NB4 (cell line): ENCODE measurements at places on chromosomes 12 and 14.
A peak's percentile ranks its signal among the peaks of the same experiment; 100 is the strongest.

DNA sequence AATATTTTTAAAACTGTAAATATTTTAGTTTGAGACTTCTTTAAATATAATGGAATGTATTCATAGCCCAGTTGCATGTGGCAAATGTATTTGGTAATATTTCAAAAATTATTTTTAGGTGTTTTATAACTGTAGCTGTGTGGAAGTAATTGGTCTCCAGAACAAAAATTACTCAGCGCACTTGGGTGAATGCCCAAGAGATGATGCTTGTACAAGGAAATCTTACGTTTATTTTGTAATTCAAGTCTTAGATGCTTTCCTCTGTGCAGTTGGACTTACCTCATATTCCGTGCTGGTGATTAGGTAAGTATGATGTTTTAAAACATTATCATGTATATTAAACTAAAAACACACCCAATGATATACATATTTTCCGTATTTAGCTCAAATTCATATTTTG lies 76.7 kb upstream of the SLCO1B1 start:
- DNase-seq: no peak

- no peak for DNase-seq
These were observed 175.4 kb upstream of the PWP1 start for GRCh38 chr12:107510211-107510610.

- no peak for DNase-seq
These were observed 24.1 kb downstream of the ANKRD13A start for GRCh38 chr12:110023059-110023980.

GRCh38 chr12:70643939-70644338 lies 6.7 kb upstream of the PTPRB start:
- DNase-seq: no peak

- DNase-seq: no peak
These were observed 72.2 kb downstream of the TSPAN8 start for GRCh38 chr12:71085575-71085974.

- DNase-seq: no peak
These were observed 6.2 kb downstream of the OR4K17 start for GRCh38 chr14:20116748-20117147.

- no peak for DNase-seq
These were observed 121.2 kb downstream of the RAD51B start for GRCh38 chr14:67940486-67941455.

DNA sequence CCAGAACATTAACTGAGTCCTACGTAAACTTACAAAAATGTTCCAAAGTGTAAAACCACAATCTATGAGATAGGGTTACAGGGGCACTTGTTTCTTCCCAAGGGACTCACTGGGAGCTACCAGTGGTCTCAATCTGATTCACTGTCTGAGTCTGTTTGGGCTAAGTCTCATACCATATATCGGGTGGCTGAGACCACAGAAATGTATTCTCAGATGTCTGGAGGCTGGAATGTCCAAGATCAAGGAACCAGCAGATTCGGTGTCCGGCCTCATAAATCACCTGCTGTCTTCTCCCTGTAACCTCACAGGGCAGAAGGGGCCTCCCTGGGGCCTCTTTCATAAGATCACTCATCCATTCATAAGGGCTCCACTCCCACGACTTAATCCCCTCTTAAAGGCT lies 616.3 kb upstream of the TMEM132C start:
- DNase-seq: no peak

DNA sequence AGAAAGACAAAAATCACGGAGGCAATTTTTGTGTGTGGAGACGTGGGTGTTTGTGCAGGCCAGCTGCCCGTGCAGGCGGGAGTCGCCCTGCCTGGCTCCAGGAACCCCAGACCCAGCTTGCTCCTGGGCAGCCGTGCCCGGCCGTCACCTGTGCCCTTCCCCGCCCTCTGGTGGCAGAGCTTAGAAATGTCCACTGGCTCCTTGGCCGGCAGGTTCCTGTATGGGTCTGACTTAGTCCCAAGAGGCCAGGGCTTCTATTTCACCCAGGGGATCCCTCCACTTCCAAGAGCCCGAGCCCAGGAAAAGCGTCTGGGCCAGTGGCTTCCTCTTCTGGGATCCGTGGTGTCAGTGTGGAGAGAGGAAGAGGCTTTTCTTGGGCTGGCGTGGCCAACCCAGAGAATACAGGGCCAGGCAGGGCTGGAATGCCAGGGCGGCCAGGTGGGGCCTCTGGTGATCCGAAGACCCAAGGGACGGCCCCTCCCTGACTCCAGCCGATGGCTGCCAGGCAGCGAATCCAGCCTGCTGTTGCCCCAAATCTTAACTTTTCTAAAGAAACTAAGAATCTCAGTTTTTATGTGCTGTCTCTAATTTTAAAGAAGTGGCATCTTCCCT lies 120.9 kb downstream of the TMEM132C start:
- DNase-seq: peak; percentile 56

- DNase-seq: no peak
These were observed 17.1 kb downstream of the LMO3 start for GRCh38 chr12:16588812-16589211.

GRCh38 chr12:128970110-128970509 lies 116.8 kb downstream of the GLT1D1 start:
- no peak for DNase-seq

- DNase-seq: peak; percentile 96
These were observed 393 bp upstream of the DCAF5 start for GRCh38 chr14:69153152-69153872.

- no peak for DNase-seq
These were observed 286.7 kb downstream of the ZFP36L1 start for GRCh38 chr14:68506021-68506644.

DNA sequence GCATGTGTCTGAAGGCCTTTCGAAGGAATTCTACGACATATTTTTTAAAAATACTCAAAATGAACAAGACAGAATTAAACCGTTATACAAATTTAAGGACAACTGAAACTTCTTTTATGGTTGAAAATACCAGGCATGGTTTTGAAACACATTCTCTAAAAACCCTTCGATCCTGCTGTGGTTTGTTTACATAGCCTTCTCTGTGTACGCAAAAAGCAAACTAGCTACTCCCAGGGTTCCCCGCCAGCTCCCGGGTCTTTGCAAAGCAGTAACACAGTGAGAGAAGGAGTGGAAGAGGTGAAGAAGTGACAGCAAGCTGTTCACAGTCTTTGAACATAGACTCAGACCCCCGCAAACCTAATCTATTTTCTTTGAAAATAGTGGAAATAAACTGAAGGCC lies 2.2 kb upstream of the TC2N start:
- DNase-seq: no peak

- DNase-seq: no peak
These were observed 69.5 kb upstream of the SLC24A4 start for GRCh38 chr14:92253381-92253894.

DNA sequence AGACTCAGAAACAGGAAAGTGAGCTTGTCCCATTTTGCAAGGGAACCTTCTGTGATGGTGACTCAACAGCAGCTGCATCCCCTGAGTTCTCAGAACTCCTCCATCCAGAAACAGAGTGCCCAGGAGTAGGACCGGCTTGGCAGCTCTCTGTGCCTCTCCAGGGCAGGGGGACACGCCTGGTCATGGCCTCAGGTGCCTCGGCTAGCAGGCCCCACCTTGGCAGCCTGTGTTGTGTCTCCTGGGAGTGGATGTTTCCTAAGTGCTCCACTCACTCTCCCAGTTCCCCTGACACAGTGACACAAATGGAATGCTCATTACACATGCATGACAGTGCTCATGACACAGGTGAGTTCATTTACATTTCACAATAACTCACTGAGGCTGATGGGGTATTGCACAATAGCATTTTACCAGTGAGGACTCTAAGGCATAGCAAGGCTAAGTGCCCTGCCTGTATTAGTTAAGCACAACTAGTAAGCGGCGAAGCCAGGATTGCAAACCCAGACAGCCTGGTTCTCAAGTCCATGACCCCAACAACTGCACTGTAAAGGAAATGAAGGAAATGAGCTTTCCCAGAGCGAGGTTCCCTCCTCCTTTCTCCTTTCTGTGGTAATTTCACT lies 47.4 kb downstream of the CALM1 start:
- DNase-seq: peak; percentile 26

DNA sequence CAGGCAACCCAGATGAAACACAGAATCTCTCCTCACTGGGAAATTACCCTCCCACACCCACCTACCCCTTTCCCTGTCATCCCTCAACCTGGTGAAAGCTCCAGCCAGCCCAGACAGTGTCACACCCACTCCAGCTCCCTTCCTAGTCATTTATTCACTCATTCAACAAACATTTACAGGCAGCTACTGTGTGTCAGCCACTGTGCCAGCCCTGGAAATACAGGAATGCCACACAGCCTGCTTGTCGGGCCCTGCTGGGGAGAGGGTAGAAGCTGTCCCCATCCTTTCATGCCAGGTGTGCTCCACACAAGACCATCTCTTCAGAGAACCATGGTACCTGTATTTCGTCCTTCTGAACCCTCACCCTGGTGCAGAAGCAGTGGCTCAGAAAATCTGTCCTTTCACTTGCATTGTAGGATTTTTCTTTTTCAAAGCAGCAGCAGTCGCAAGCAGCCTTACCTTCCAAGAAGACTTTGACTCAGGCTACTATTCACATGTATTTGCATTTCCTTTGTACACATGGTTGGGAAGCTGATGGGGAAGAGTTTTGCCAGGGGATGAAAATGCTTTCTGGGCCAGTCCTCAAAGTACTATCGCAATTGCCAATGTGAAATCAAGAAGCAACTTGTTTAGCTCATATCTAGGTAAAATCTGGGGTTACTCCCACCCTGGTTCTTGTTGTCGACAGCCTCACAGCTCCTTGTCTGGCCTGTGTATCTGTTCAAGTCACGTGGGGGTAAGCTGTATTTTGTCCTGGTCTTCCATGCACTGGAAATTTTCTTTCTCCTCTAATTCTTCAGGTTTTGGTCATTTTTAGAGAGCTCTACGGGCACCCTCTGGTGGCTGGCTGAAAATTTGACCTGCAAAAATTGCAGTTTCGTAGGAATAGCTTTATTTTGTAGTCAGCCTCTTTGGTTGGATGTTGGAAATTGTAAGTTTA lies 147.4 kb upstream of the EGLN3 start:
- peak; percentile 24 for DNase-seq

GRCh38 chr12:60752589-60752988 lies 1156.8 kb downstream of the SLC16A7 start:
- DNase-seq: peak; percentile 11

- no peak for DNase-seq
These were observed 113.3 kb upstream of the TMPO start for GRCh38 chr12:98402091-98402490.

GRCh38 chr12:5577741-5578140 lies 145.8 kb downstream of the NTF3 start:
- no peak for DNase-seq

DNA sequence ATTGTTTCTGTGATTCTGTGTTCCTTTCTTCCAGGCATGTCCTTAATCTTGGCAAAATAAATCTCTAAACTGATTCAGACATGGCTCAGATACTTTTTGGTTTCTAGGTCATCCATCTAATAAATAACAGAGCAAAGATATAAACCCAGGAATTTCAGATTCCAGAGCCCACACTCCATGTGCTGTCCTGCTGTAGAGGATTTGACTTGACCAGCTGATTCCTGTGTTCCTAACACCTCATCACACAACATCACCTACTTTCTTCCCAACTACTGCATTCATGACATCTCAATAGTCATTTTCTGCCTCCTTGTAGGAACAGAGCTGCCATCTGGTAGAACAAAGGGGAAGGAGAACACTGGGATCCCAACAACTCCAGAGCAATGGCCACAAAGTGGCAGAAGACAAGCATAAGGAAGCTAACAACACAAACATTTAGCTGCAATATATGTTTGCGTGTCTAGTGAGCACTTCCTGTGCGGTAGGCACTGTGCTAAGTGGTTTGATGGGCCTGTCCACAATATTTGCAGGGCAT lies 91.9 kb upstream of the OVCH1 start:
- no peak for DNase-seq

DNA sequence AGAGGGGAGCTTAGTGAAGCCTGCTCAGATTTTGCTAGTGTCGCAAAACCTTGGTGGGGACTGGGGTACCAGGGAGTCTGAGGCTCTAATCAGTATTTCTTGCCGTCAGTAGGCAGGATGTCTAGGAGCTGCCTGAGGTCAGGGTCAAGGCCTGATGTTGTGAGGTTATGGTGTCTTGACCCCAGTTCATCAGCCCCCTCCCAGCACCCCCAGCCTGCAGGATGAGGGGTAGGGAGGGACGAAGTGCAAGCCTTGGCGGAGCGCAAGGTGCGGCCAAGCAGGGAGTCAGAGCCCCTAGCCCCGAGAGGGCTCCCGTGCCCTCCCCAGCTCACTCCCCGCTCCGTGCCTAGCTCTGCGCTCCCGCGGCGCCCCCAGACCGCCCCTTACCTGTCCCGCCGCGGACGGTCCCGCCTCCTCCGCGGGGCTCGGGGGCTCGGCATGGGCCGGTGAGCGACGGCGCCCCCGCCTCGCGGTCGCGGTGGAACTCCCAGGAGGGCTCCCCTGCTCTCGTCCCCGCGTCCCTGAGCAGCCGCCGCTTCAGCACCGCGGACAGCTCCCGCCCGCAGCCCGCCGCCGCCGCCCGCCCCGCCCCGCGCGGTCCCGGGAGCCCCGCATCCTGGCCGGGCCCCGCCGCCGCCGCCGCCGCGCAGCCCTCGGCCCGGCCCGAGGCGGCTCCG lies 347 bp downstream of the SYNDIG1L start:
- DNase-seq: peak; percentile 33

DNA sequence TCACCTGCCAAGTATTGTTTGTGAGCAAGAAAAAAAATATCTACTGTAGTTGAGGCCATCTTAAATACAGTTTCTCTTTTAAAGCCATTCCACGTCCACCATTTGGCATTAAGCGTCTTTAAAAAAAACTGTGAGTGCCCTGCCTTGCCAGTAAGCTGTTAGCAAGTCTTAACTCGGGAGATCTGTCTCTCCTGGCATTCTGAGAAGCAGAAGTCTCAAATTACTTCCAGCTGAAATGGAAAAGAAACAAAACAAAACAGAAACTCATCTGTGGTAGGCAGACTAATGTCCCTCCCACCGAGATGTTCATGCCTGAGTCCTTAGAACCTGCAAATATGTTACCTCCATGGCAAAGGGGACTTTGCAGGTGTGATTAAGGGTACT lies 126.2 kb downstream of the CRADD start:
- DNase-seq: no peak

GRCh38 chr14:80491131-80491530 lies 279.8 kb upstream of the DIO2 start:
- no peak for DNase-seq

DNA sequence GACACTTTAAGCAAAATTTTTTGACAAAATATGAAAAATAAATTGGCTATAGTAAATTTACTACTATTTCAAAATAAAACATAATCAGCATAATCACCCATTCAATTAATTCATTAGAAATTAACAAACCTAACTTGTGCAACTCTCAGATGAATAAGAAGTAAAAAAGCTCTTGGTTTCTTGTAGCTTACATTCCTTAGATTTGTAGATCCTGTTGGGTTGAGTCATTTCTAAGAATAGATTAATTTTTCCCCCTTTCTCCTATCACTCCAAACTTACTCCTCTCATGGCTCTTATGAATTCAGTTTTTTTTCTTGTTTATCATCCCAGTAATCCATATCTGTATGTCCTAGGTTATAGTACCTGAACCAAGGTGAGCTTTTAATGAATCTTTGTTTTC lies 230.9 kb upstream of the LRIG3 start:
- no peak for DNase-seq

- DNase-seq: no peak
These were observed 3.8 kb downstream of the KRT73 start for GRCh38 chr12:52614381-52615207.
